ENCODE measurements at places on chromosomes 5 and 9.

DNA sequence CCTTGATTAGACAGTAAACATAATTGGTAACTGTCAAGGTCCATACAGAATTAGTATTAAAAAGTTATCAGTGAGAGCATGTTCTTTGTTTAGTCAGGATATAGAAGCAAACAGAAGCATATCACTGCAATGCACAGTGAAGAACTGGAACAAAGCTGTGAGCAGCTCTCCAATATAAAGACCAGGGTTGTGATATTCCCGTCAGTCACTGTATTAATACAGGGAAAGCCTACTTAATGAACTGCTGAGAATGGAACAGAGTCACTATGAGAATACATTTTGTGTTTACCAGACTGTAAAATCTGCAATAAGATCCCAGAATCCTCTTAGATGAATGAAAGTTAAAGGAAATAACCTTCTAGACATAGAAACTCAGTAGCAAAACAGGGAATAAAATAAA, 58.2 kb downstream of the EFNA5 start:
- DNase-seq: no peak

DNA sequence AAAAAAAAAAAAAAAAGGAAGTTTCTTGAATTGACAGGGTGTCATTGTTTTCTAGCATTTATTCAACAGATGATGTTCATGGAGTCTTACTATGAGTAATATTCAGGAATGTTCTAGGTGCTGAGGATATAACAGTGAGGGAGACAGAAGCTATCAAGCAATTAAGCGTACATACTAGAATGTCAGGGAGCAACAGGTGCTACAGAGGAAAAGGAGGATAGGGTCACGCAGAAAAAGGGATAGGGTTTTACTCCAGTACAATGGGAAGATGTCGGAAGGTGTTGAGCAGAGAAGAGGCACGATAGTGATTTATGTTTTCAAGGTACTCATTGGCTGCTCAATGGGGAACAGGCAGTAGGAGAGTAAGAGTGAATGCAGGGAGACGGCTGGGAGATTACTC, 6.6 kb upstream of the RASGRF2 start:
- DNase-seq: no peak

- no peak for DNase-seq
Measured at GRCh38 chr5:154092356-154093141, 53.8 kb downstream of the MFAP3 start.

GRCh38 chr9:26789959-26790358, 102.6 kb downstream of the CAAP1 start:
- DNase-seq: no peak

GRCh38 chr5:64769855-64770254, 1.1 kb downstream of the CWC27 start:
- no peak for DNase-seq

DNA sequence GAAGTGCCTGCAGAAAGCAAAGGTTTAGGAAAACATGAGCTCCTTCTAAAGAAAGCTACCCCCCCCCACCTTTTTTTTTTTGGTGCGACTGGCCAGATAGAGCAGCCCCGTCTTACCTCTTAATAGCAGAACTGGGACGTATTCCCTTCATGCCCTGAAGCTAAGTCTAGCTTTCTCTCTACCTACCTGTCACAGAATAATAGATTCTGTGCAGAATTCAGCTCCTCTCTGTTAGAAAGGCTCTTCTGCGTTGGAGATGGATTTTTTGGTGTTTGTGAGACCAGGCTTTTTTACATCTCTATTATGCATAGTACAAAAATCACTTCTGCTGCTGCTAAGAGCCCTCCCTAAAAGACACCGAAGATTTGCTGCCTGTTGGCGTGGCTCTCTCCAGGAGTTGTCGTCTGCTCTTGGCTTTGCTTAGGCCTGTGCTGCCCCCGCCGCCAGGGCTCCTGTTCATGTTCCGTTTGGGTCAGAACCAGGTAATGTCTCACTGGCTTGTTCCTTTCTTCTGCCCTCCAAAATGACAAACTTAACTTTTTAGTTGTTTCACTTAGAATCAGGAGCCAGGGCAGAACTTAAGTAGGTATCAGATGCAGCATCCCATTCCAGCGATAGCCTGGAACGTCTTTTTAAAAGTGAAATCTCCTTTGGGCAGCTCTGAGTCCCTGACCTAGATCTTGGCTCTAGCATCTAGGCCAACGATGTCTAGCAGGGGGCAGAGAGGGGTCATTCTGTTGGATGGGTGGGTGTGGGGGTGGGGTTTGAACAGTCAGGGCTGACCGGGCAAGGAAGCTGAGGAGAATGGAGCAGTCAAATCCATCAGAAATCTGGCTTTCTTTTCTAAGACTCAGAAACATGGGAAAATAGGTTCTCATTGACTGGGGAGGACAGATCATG, 2.5 kb downstream of the TRIO start:
- no peak for DNase-seq

All from stimulated activated CD8-positive, alpha-beta memory T cell treated with anti-CD3 and anti-CD28 coated beads, Interleukin-7, amount 100 ng/mL, for 4 hours (primary cell).